ENCODE measurements at places on chromosomes 4 and X. TPM values are rescaled to one million over a fixed set of nuclear protein-coding genes. Genes with fewer than 3 reads are reported as not detected.

- DNase-seq = no peak
These were observed 92.0 kb downstream of the ADRA2C start for GRCh38 chr4:3858046-3858730.

GRCh38 chrX:45749375-45749774 lies 548.7 kb upstream of the DIPK2B start:
- DNase-seq = no peak

Gene ASB12
- 0.14 TPM for total RNA-seq

GRCh38 chrX:112653017-112653416 lies 26.7 kb downstream of the LHFPL1 start:
- DNase-seq = no peak

GRCh38 chr4:176432811-176433540 lies 113.2 kb downstream of the SPCS3 start:
- DNase-seq = no peak

Gene PI4K2B
- total RNA-seq = 4.5 TPM

DNA sequence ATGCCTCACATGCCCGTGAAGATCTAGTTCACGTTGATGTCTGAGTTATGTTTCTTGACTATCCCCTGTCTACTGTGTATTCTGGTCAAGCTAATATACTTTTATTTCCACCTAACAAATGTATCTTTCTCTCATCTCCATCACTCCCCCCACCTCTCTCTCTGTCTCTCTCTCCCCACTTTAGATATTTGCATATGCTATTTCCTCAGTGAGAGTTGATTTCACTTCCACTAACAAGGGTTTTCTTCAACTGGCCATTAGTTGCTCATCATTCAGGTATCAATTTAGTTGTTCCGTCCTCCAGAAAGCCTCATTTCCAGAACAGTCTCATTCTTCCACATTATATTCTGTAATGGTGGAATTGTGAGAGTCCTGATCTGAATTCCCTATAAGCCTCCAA lies 1777.8 kb upstream of the TENM3 start:
- DNase-seq = no peak

Gene CDKL2
- total RNA-seq = 0.83 TPM

DNA sequence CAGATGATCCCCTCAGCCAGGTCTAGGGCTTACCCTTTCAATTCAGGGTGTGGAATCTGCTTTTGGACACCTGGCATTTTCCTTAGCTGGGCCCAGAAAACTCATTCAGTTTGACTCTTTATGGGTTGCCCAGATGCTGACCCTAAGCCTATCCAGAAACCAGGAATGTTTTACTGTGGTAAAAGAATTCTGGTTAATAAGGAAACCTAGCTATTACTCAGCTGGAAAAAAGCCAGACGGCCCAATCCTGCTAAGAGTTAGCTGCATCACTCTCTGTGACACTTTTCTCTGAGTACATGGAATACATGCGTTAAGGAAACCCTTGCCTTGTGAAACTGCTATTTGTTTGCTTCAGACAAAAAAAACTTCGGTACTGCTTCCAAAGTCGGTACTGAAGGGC lies 28.0 kb downstream of the ING2 start:
- no peak for DNase-seq

Gene RFC1
- total RNA-seq = 34.9 TPM

DNA sequence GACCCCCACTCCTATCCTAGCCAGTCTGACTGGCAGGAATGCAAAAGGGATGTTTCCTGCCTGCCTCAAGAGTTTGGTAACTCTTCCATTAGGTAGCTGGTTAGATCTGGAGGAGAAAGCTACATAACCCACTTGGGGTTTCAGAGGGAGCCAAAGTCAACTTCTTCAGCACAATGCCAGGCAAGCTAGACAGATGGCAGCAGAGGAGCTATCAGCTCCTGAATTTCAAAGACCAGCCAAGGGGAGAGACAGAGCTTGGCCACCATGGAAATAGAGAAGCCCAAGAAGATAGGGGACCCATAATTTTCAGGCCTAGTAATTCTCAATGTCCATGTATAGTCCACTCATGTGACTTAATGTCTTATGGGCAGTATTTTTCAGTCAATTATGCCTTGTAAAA lies 56.4 kb downstream of the PGRMC1 start:
- DNase-seq = no peak

DNA sequence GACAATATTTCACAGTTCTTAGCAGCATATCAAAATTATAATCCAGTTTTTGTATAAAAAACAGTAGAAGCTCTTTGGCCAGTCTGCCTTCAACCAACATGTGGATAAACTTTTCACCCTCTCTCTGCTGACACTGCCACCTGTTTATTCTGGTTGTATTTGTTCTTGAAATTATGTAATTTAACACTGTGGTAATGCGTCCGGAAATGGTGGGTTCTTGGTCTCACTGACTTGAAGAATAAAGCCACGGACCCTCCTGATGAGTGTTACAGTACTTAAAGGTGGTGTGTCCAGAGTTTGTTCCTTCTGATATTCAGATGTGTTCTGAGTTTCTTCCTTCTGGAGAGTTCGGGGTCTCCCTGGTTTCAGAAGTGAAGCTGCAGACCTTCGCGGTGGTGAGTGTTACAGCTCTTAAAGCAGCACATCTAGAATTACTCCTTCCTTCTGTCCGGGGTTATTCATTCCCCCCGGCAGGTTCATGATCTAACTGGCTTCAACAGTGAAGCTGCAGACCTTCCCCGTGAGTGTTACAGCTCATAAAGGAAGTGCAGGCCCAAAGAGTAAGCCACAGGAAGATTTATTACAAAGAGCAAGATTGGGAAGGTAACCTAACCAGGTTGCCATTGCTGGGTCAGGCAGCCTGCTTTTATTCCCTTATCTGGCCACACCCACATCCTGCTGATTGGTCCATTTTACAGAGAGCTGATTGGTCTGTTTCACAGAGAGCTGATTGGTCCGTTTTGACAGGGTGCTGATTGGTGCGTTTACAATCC lies 15.7 kb downstream of the FAM184B start:
- DNase-seq = no peak

Gene HMGN5
- total RNA-seq = 3.9 TPM

Gene RASL11B
- total RNA-seq = not detected

Gene PLXNA3
- total RNA-seq = 16.0 TPM

Gene BTK
- total RNA-seq = 0.79 TPM

Gene RENBP
- 7.5 TPM for total RNA-seq

Gene JCHAIN
- 0.42 TPM for total RNA-seq

DNA sequence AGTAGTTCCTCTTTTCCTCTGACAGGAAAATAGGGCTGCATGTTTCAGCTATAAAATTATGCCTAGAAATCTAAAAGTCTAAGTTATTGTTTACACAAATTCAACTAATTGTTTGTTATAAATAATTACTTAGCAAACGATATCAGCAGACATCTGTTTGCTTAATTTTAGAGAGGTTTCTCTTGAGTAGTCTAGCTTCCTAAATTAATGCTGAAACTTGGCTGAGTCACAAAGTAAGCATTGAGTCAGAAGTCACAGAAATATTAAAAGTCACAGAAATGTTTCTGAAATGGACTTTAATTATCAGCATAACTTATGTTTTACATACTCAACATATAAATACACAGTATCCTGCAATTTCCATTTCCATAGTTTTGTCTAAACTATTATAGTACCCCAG lies 1044.0 kb downstream of the CCSER1 start:
- DNase-seq = no peak

DNA sequence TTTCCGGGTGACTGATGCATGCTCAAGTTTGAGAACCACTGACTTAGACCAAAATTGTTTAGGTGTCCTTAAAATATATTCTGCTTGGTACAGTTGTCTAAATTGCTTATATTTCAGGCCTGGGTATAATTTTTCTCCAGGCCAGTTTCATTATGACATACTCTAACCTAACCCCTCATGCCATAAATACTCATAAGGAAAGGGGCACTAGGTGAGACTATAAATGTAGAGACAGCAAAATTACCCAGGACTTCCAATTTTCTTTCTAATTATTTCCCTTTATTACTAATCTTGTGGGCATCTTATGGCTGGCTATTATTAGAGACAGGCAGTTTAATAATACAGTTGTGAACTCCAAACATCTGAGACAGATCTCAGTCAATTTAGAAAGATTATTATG lies 150.2 kb downstream of the RRAGB start:
- DNase-seq = no peak

DNA sequence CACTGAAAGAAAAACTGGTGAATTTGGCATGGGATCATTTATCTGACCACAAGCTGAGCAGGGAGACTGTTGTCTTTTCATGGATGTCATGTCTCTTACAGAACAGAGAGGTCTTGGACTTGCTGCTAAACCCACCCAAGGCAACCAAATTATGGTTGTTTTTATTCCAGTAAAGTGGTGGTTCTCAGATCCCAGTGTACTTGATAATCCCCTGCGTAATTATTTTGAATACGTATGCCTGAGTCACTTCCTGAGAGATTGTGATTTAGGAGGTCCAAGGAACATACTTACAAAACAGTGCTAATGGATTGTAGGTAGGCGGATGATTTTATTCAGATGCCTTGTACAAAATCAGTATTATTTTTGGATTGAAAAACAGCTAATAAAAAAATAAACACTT lies 585.6 kb downstream of the IL1RAPL1 start:
- DNase-seq = no peak

GRCh38 chr4:33837043-33837838 lies 2407.1 kb downstream of the ARAP2 start:
- DNase-seq = no peak

DNA sequence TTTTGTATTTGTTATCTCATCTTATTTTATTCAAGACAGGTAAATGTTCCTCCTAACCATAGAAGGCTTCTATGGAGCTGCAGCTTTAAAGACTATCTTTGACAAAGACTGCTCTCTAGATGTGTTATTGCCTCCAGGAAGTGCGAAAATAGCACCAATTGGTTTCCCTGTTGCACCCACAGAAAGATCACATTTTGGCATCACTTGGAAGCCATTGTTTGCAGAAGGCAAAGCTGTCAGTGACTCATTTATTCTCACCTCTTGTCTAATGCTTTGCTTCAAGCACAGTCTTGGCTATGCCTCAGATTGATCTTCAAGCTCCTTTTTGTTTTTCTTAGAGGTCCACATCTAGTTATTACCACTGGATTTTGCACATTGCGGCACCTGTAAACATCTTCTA lies 150.3 kb downstream of the PCDH7 start:
- no peak for DNase-seq

- no peak for DNase-seq
These were observed 124.7 kb upstream of the TMEM164 start for GRCh38 chrX:109878236-109878635.

- DNase-seq = no peak
These were observed 68.3 kb upstream of the PRPS1 start for GRCh38 chrX:107560041-107560440.

Gene DOCK11
- 0.65 TPM for total RNA-seq

Gene GABRQ
- not detected for total RNA-seq

Gene TRAM1L1
- 0.63 TPM for total RNA-seq

GRCh38 chrX:129726307-129727111 lies 12.3 kb upstream of the XPNPEP2 start:
- DNase-seq = peak; percentile 41

DNA sequence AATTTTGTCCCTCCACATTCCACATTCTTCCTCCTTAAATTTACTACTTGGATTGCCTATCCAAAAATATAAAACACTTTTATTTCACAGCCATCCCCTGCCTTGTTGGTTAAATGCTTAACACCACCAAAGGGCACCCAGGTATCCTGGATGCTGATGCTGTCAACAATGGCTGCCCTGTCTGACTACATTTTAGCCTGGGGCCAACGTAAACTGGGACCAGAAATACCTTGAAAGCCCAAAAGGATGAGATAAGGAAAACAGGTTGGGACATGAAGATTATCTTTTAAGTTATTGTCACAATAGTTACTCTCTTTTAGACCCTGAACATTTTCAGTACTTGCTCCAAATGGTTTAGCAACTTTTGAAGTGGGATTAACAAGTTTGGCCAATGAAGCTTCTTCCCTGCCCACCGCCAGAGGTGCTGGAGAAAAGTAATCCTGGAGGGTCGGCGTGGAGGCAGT lies 775 bp upstream of the YIPF6 start:
- DNase-seq = no peak

DNA sequence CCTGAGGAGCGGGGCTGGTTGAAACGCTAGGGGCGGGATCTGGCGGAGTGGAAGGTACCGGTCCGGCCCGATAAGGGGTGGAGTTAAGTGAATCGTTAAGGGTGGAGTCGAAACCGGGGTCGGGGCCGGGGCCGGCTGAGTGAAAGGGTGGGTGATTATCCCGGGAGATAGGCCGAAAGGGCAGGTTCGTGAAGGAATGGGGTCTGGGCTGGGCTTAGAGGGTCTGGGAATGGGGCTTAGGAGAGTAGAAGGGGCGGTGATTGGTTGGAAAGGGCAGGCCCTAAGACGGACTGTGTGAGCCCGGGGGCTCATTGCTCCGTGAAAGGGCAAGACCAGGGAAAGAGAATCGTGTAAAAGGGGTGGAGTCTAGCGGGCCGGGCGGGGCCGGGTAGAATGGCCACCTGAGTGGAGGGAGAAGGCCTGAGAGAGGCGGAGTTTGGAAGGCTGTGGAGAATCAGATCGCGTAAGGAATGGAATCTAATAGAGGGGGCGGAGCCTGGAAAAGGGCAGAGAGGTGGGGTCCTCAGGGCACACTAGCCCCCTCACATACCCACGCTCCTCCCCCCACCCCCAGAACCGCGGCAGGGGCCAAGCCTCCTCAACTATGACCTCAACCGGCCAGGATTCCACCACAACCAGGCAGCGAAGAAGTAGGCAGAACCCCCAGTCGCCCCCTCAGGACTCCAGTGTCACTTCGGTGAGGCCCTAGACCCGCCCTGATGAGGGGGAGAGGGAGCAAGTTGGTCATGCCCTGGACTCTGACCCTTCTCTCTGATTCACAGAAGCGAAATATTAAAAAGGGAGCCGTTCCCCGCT lies 430 bp downstream of the HDAC6 start:
- DNase-seq = peak; percentile 91

Gene GLOD5
- 0.72 TPM for total RNA-seq

Gene XG
- not detected for total RNA-seq

Gene GLRB
- total RNA-seq = 8.5 TPM

- DNase-seq = peak; percentile 34
These were observed 850.6 kb downstream of the CENPC start for GRCh38 chr4:66694739-66695138.

GRCh38 chr4:109873791-109874514 lies 26.0 kb downstream of the LRIT3 start:
- DNase-seq = peak; percentile 31

Gene MAGEB4
- total RNA-seq = not detected

Data from pancreas (tissue), 10 donors.